Posterior vena cava (tissue), 2 donors: ENCODE measurements at places on chromosomes 3 and 15.

DNA sequence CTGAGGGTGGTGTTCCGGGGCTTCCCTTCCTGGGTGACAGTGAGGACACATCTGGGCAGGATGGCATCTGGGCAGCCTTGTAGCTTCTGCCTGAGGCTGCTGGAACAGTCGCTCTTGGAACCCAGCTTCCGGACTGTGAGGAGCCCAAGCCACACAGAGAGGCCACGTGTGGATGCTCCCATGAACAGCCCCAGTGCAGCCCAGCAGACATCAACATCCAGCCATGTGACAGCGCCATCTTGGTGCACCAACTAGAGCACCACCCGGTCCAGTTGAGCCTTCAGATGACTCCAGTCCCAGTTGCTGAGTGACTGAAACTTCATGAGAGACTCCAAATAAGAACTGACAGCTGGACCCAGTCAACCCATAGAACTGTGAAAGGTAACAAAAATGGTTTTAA, 15.5 kb upstream of the CTSH start:
- no peak for DNase-seq

DNA sequence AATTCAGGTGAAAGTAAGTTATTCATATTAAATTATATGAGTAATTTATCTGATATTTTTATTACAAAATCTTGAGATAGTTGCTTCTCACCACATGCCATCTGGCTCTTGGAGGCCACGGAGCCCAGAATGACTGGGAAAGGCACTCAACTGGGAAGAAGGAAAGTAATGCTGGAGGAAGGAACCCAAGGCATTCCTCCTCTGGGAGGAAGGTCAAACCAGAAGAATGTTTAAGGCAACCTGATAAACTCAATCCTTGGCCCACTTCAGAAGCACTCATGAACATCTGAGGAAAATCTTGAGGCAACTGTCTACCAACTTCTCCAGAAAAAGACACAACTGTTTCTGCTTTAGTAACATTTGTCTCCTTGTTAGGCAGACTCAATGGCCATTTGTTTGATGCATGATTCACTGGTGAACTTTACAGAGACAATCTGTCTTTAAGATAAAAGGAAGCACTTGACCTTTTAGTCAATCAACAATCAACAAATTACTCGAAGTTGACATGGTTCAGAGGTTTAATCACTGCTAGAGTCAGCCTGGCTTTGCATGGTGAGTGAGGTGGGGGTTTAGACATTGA, 261.4 kb upstream of the MME start:
- DNase-seq, result no peak

GRCh38 chr15:64251121-64251520, 88.3 kb upstream of the PPIB start:
- DNase-seq, result no peak

GRCh38 chr15:64284042-64284441, 71.9 kb downstream of the CSNK1G1 start:
- DNase-seq, result no peak

DNA sequence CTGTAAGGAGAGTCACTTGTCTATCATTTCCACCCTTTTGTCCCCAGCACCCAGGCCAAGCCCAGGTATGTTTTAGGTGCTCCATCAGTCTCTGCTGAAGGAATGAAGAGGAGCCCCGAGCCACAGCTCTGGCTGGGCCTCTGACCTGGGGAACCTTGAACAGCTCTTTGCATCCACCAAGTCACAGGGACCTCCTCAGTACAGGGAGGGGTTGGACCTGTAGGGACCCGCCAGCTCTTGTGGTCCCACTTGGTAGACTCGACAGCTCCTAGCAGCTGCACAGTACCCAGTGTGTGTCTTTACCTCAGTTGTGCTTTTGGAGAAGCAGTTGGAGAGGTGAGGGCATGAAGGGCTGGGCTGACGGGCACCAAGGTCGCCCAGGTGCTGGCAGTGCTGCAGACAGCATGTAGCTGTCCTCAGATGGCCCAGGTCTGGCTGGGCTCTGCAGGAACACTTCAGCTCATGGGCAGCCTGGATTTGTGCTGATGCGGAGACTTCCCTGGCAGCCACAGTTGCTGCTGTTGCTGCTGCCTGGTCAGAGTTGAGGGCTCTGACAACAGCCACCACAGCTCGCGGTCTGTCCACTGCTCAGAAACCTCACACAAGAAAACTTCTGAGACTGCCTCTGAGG, 123.6 kb downstream of the CACNA1D start:
- no peak for DNase-seq

GRCh38 chr15:35998663-35999602, 453.0 kb upstream of the DPH6 start:
- no peak for DNase-seq

DNA sequence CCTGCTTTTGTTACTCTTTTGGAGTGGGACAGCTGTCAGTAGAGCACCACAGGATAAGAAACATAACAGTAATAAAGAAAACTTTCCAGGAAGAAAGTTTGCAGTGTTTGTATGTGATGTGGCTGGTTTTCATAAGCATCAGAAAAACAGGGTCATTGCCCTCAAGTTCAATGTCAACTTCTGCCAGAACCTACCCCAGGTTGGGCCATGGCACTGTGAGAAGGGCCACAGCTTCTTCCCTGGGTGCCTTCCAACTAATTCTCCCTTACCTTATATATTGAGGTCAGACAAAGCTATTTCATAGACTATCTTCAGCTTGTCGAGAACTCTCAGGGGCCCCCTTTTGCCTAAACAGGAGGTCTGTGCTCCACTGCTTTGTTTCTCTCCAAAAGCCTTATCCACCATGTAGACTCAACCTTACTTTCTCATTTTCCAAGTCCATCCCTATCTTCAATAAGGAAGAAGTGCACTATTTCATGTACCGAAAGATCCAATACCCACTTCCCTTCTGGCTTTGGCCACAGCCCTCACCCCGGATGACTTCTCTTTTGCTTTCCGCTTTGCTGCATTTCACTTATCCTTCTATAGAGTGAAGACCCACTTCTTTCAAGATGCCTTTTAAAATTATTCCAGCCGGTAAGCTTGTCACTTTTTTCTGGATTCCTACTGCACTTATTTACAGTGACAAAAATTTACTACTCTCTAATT, 38.2 kb upstream of the PLCL2 start:
- no peak for DNase-seq

GRCh38 chr15:87408902-87409301, 847.6 kb downstream of the NTRK3 start:
- no peak for DNase-seq

- no peak for DNase-seq
Measured at GRCh38 chr15:73518180-73518862, 75.4 kb downstream of the REC114 start.
